ENCODE measurements at places on chromosomes 6 and 20.

DNA sequence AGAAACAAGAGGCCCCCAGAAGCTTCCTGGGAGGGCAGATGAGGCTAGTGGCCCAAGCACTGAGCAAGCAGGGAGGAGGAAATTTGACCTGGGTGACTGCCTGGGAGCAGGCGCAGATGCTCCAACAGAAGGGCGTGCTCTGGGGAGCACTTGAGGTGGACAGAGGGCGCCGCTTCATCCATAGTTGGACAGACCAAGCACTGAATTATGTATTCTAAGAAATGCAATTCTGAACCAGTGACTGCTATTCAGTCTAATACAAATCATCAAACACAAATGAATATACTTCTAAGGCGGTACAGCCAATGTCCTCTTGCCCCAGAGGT lies 28.7 kb upstream of the IRF4 start:
- no peak for DNase-seq

DNA sequence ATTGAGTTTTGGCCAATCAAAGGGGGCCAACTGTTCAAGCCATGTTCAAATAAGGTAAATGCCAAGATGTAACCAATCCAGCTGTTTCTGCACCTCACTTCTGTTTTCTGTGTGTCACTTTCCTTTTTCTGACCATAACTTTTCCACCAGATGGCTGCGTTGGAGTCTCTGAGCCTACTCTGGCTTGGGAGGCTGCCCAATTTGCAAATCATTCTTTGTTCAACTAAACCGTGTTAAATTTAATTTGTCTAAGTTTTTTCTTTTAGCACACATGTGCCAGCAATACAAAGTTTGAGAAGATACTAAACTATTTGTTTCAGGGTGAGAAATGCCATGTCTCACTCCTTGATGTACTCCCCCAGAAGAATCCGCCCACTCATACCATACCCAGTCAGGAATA lies 52.1 kb downstream of the IYD start:
- no peak for DNase-seq

DNA sequence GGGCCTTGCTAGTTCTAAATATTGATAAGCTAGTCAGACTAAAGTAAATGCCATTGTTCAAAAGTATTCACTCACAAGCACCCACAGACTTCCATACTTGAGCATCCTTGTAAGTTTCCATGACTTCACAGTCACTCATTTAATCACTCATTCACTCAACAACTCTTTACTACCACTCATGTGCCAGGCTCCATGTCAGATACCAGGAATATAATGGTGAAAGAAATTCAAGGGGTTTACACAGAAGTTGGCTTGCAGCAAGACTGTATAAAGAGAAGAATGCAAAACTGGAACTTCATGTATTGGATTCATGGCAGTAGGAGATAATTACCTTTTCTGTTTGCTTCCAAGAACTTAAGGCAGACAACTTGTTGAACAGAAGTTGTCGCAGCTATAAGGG lies 36.6 kb downstream of the ADGRF1 start:
- DNase-seq, result no peak

DNA sequence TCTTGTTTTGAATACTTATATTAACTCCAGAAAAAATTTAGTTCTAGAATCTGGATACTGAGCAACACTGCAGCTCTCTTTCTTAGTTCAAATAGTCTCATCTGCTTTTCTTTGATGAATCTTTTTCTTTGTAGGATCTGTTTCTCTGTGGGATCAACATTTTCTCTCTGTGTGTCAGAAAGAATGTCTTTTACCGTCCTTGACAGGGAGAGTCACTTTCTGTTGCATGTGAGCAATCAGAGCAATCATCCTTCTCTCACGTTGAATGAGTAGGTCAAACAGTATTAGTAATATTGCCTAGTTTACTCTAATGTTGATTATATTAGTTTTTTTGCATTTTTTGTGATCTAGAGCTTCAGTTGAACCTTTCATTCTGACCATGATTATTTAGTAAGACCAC lies 130.9 kb downstream of the TRMT11 start:
- DNase-seq, result no peak
